Bronchus fibroblast of lung (primary cell): ENCODE measurements at places on chromosomes 13 and 19. TPM values are rescaled to one million over a fixed set of nuclear protein-coding genes. Genes with fewer than 3 reads are reported as not detected.

NAA16 gene
- 3.6 and 4.0 TPM in 2 replicates for total RNA-seq

PTH2 gene
- not detected in 2 replicates for total RNA-seq

RASIP1 gene
- total RNA-seq = 8.3 and 8.7 TPM in 2 replicates

NFIX gene
- total RNA-seq = 41.0 and 42.9 TPM in 2 replicates

KL gene
- not detected in 2 replicates for total RNA-seq

SPRED3 gene
- 0.84 and 1.5 TPM in 2 replicates for total RNA-seq

KANK2 gene
- 168 and 234 TPM in 2 replicates for total RNA-seq

GRK1 gene
- not detected in 2 replicates for total RNA-seq

PSG6 gene
- total RNA-seq = not detected in 2 replicates
